CMK (cell line): ENCODE measurements at places on chromosomes 5 and 9.

DNA sequence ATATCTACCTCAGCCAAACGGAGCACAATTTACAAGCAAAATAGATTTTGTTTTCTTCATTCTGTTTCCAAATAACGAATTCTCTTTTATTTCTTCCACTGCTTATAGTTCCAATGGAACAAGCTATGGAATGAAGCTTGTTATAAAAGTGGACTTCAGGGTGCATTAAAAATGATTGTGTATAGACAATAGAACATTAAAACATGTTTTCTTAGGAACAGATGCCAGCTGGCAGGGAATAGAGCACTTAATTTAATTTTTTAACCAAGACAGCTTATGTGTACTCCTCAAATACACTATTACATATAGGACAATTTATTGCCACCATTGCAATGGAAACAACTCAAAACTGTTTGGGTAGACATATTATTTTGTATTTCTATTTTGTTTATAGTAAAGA lies 860.1 kb upstream of the TYRP1 start:
- DNase-seq: no peak

- no peak for DNase-seq
Measured at GRCh38 chr5:134581241-134581981, 51.2 kb downstream of the SAR1B start.

- no peak for DNase-seq
Measured at GRCh38 chr5:147481874-147482705, 27.8 kb downstream of the DPYSL3 start.

GRCh38 chr9:3809724-3810123 lies 283.9 kb upstream of the RFX3 start:
- no peak for DNase-seq

DNA sequence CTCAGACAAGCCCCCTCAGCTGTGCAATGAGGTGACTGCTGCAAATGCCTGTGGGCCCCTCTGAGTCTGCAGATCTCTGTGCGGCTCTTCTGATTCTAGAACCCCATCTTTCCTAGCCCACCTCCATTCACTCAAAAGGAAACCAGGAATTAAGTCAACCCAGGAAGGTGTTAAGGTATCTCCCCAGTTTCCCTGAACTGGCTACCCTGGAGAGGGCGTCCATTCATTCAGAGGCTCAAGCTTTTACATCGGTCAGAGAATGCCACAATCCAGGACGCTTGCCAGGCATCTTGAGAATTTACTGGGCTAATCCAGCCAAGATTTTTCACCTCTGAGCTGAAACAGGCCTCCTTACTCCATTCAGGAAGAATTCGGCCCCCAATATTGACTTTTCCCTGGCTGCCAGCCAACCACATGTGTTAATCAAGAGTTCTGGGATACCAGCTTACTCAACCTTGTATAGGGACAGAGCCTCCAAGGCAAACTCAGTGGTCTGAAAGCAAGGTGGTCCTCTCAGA lies 889 bp upstream of the ADAMTS12 start:
- DNase-seq: no peak

GRCh38 chr9:38183994-38184568 lies 115.1 kb upstream of the SHB start:
- no peak for DNase-seq

GRCh38 chr9:77433675-77434445 lies 214.3 kb downstream of the GNA14 start:
- no peak for DNase-seq

DNA sequence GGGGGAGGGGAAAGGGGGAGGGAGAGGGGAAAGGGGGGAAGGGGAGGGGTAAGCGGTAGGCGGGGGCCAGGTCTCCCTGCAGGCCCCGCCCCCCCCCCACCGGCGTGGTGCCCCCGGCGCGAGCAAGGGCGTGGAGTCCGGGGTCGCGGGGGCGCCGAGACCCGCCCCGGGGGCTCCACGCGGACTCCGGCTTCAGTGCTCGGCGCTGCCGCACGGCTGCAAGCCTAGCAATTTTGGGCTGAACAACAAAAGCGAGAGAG lies 10.8 kb downstream of the C9orf50 start:
- DNase-seq: no peak

- DNase-seq: no peak
Measured at GRCh38 chr5:133244242-133244641, 192.4 kb downstream of the HSPA4 start.

GRCh38 chr5:172816925-172817562 lies 17.0 kb upstream of the ERGIC1 start:
- no peak for DNase-seq

DNA sequence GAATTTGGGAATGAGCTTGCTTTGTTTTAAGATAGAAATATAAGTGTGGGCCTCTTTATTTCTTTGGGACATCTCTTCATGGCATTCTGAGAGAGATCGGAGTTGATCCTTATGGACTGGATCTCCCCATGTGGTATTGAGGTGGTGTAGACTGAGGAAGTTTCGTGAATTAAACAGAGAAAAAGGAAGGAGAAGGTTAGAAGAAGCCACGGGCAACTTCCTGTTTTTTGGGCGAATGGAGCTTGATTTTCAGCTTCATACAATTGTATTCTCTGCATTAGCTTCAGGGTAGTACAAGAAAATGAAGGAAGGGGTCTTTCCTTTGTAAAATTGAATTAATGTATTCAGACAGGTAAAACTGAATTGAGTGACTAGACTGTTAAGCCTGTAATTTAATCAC lies 70.5 kb upstream of the HMHB1 start:
- no peak for DNase-seq

GRCh38 chr5:73948720-73949119 lies 322.7 kb downstream of the ARHGEF28 start:
- no peak for DNase-seq

- DNase-seq: no peak
Measured at GRCh38 chr5:72267685-72268084, 52.4 kb downstream of the MRPS27 start.

DNA sequence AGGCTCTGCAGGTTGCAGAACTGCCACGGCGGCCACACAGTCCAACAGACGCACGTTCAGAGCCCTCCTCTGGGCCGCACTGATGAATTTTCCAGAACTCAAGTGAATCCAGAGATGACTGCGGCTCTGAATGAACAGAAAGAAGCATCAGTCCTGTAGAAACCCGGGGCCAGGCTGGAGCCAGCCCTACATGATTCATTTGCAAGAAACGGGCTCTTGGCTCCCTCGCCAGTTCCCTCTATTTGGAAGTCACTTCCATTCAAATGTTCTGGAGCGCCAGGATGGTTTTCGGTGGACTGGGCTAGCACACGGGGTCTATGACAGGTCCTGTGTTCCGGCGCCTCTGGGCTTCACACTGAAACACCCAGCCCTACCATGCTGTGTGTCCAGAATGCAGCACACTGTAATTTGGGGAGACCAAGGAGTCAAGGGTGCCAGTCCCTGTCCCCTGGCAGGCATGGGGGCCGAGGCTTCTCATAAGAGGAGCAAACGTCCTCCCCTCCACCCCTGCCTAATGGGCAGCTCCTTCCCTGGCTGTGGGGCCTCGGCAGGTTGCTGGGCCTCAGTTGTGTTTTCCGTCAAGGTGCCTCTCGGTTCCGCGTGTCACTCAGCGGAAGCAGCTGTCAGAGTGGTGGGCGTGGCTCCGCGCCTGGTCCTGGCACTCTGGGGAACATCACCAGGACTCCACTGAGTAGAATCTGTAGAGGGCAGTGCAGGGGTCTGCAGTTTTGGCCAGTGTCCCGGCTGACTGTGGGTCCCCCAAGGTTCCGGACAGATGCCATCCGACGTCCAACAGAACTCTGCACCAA lies 18.1 kb upstream of the COL5A1 start:
- no peak for DNase-seq

DNA sequence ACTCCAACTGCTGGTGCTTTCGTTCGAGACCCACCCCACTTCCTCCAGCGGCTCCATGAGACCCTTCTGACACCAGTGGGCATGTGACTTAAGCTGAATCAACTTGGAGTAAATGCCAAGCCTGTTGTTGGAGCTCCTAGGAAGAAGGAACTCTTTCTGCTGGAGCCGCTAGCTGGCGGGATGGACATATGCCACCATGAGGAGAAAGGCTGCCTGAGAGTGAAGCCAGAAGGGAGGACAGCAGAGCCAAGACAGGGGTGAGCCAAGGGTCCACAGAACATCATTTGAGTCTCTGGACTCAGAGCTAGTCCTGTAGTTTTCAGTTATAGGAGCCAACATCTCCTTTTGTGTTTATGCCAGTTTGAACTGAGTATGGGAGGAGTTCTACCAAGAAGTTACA lies 35.9 kb downstream of the ANXA6 start:
- DNase-seq: no peak

- no peak for DNase-seq
Measured at GRCh38 chr5:110371725-110372041, 354.8 kb downstream of the TMEM232 start.
